Cerebellum (tissue), 4 donors: ENCODE measurements at places on chromosomes 3 and 15. TPM values are rescaled to one million over a fixed set of nuclear protein-coding genes. Genes with fewer than 3 reads are reported as not detected.
A peak's percentile ranks its signal among the peaks of the same experiment; 100 is the strongest.

Gene CLDN16
- not detected for total RNA-seq

- DNase-seq: peak; percentile 40
Measured at GRCh38 chr3:188126934-188127333, 27.0 kb upstream of the LPP start.

GRCh38 chr3:37945156-37945806 lies 45.3 kb upstream of the VILL start:
- no peak for DNase-seq

DNA sequence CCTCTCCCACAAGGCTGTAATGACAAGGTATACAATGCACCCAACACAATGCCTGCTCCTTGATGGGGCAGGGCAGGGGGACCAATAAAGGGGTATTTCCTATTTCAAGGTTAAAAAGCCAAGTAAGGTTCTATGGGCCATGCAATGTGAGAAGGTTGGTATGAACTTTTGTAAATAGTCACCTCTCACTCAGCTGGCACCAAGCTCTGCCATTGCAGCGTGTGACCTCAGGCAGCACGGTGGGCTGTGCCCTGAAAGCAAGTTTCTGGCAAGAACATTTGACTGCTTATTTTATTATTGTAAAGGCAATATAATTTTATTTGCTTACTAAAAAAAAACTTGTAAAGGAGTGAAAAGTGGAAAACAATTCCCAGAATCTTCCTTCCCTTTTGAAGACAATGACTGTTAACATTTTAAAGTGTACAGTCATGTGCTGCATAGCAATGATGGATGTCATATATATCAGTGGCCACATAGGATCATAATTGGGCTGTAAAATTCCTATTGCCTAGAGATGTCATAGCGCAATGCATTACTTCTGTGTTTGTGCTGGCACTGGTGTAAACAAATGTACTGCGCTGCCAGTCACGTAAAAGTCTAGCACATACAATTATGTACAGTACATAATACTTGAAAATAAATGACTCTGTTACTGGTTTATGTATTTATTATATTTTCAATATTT lies 167.3 kb upstream of the RORA start:
- no peak for DNase-seq

Gene THBS1
- 58.4 TPM for total RNA-seq

DNA sequence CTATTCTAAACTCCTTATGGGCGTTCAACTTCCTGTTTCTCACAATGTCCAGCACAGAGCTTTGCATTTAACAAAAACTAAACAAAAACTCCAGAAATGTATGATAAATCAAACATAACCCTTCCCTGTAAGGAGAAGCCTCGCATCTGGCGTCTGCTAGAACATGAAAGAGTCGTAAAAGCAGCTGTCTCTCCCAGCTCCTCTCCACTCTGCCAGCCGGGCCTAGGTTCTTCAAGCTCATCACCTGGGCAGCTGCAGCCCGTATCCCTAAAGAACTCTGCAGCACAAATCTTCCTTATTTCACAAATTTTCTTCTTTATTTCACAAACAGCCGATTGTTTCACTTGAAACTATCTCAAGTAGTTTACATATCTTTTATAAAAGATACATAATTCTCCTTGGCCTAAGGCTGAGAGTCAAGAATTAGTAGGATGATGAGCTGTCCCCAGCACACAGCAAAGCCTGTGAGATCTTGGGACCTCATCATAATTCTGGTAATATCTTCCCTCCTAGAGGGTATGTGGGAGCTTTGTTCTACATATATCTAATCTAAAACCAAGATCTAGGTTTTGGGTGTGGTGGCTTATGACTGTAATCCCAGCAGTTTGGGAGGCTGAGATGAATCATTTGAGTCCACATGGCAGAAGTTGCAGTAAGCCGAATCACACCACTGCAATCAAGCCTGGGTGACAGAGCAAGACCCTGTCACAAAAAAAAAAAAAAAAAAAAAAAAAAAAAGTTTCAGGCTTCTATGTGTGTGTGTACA lies 35.3 kb downstream of the ANXA2 start:
- no peak for DNase-seq

GRCh38 chr3:107911337-107912000 lies 179.4 kb downstream of the CD47 start:
- no peak for DNase-seq

Gene ZKSCAN7
- total RNA-seq: 27.1 TPM

DNA sequence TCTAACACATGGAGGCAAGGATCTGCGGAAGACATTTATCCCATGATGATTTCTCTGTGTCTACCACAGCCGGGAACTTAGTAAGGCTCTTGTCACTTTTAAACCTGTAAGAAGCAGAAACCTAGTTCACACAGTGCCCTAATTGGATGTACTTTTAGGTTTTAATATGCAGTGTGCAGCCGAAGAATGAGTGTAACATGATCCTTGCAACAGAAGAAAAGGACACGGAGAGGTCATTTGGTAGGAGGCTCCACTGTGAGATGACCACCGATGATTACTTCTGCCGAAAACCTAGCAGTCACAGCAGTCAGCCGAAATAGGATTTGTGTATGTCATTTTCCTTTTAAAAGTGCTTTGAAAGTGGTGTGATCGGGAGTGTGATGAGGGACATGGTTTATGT lies 6.8 kb downstream of the CACNA1D start:
- no peak for DNase-seq

Gene OR5H14
- not detected for total RNA-seq

Gene RTP3
- total RNA-seq: not detected

GRCh38 chr3:153026026-153026425 lies 136.0 kb upstream of the RAP2B start:
- DNase-seq: no peak
